RWPE2 (cell line): ENCODE measurements at places on chromosomes 3 and 15.

DNA sequence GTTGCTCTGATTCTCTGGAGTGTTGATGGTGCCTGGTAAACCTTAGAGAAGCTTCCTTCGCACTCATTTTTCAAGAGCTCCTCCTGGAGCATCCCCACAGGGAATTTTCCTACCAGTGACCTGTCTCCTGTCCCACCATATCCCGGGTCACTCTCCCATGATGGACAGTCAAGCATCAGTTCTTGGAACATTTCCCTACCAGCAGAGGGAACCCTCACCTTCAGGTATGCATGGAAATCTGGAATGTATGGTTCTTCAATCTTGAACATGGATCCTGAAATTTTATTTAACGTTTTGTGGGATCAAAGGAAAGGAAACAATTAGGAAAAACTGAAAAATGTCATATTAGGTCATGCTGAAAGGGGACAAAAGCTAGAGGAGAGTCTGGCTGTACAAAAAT, 153.8 kb downstream of the SPATA16 start:
- no peaks in the 10 kb centered on the region for H3K4me1 ChIP-seq
- H3K27ac ChIP-seq: no peak overlapping the region
- no peak for DNase-seq
- H3K36me3 ChIP-seq: no peaks in the 10 kb centered on the region

DNA sequence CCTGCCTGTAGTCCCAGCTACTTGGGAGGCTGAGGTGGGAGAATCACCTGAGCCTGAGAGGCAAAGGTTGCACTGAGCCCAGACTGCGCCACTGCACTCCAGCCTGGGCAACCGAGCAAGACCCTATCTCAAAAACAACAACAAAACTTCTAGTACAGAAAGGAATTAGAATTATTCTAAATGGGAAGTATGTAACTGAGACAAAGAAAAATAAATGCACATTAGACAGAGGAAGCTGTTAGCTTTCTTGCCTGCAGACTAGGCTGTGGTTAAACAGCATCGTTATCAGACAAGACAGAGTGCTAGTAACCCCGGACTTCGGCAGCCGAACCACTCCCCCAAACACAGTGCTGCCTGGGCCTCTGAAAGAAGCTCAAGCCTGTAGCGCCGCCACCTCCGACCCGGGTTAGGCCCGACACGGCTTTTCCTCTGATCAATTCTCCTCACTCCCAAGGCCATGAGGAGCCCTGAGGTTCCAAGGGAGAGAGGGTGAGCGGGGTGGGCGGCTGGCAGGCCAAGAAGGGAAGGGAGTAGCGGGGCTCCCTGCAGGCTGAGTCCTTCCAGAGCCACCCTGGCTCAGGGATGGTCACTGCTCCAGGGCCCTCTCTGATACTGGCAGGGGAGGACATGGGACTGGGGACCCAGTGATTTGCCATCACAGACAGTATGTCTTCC, 44.8 kb upstream of the MUC4 start:
- H3K4me1 ChIP-seq: no peaks in the 10 kb centered on the region
- H3K27me3 ChIP-seq: no peaks in the 10 kb centered on the region

- H3K4me1 ChIP-seq: no peaks in the 10 kb centered on the region
- no peak overlapping the region for H3K4me3 ChIP-seq
- DNase-seq: no peak
- no peaks in the 10 kb centered on the region for H3K27me3 ChIP-seq
- no peak overlapping the region for H3K27ac ChIP-seq
These were observed 489.9 kb downstream of the SOX2 start for GRCh38 chr3:182201456-182202168.

GRCh38 chr3:185363662-185364203, 797 bp downstream of the MAP3K13 start:
- H3K27ac ChIP-seq: peak overlapping the region; percentile 68
- H3K27me3 ChIP-seq: no peaks in the 10 kb centered on the region
- peak overlapping the region; percentile 38 for H3K4me3 ChIP-seq
- H3K4me1 ChIP-seq: peaks cover 30% of the 10 kb centered on the region

DNA sequence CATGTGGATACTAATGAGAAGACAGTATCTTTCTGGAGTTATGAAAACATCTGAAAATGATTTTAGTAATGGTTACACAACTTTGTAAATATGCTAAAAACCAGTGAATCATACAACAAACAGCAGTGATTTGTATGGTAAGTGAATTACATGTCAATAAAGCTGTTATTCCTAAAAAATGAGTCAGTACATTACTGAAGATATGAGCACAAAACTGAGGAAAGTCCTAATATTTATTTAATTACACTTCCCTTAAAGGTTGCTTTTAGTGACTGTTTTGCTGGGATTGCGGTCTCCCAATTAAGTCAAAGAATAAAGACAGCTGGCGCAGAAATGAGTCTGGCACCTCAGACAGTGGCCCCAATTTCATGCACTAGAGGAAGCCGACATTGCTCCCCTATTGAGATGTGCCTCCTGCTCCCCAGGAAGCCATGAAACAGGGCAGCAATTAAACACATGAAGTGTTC, 50.9 kb upstream of the FSIP1 start:
- H3K36me3 ChIP-seq: no peaks in the 10 kb centered on the region
- H3K4me3 ChIP-seq: no peak overlapping the region

DNA sequence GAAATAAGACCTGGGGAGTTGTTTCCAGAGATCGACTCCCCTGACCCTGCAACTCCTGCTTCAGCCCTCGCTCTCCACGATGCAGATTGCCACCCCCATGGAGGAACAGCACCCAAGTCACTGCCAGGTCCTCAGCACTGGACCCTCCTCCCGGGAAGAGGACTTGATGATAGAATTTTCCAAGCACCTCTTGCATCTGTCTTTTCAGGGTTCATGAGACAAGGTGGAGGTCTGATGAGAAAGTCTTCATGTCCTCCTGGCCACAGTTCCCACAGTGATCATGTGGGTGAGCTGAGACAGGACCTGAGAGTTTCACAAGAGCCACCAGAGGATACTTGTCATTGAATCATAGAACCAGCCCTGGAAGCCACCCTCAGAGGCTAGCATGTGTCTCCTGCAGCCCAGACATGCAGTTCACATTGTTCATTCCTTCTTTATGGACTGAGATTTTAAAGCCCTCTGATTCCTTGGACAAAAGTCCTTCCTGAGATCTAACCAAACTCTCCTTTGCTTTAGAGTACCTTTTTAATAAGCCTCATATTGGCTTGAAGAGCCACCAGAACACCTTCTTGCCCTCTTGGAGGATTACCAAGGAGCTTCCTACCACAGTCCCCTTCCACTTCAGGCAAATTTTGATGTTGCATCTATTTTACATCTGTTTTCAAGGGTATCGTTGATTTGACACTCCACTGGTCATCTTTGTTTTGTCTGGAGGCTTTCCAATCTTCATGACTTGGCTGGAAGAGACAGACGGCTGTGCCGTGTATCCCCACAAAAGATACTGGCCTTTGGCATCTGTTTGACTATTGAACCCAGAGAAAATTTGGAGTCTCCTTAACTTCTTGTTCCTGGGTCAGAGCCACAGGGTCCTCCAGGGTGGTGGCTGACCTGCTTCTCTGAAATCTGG, 224.8 kb upstream of the BHLHE40 start:
- H3K4me1 ChIP-seq: peaks cover 18% of the 10 kb centered on the region
- H3K27me3 ChIP-seq: no peaks in the 10 kb centered on the region

DNA sequence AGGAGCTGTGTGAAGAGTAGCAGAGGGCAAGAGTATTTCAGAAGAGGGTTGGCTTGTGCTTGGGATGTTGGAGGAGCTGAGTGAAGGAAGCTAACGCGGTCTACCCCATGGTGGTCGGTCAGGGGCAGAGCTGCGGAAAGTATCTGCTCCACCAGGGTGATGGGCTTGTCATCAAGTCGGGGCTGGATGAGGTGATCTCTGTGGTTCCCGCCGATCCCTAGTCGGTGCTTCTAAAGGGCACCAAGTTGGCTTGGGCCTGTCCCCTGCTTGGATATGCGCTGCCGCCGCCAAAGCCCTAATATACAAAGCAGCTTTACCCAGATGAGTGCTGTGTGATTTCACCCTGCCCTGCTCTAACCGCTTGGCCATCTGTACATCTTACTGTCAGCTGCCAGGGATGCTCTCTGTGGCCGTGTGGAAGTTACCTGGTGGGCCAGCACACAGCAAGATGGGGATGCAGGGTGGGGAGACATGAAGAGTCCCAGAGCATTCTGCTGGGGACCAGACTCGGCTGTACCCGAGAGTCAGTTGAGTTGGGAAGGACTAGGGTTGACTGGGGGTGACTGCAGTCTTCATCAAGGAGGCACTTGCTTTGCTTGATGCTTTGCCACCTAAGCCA, 226.1 kb upstream of the BHLHE40 start:
- peaks cover 18% of the 10 kb centered on the region for H3K4me1 ChIP-seq
- DNase-seq: no peak
- H3K27ac ChIP-seq: no peak overlapping the region
- H3K27me3 ChIP-seq: no peaks in the 10 kb centered on the region
- H3K4me3 ChIP-seq: no peak overlapping the region

DNA sequence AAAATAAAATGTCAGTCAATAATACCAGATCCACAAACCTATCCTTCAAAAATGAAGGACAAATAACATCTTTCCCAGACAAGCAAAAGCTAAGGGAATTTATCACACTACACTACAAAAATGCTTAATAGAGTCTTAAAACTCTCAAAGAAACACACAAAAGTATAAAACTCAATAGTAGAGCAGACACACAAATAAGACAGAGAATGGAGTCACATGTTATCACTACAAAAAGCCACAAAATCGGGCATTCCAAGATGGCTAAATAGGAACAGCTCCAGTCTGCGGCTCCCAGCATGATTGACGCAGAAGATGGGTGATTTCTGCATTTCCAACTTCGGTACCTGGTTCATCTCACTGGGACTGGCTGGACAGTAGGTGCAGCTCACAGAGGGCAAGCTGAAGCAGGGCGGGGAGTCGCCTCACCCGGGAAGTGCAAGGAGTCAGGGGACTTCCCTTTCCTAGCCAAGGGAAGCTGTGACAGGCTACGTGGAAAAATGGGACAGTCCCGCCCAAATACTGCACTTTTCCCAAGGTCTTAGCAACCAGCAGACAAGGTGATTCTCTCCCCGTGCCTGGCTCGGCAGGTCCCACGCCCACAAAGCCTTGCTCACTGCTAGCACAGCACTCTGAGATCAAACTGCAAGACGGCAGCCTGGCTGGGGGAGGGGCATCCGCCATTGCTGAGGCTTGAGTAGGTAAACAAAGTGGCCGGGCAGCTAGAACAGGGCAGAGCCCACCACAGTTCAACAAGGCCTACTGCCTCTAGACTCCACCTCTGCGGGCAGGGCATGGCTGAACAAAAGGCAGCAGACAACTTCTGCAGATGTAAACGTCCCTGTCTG, 46.3 kb downstream of the SENP7 start:
- no peak overlapping the region for H3K27ac ChIP-seq
- no peaks in the 10 kb centered on the region for H3K27me3 ChIP-seq
- no peak overlapping the region for H3K4me3 ChIP-seq
- H3K36me3 ChIP-seq: no peaks in the 10 kb centered on the region
- no peak for DNase-seq

DNA sequence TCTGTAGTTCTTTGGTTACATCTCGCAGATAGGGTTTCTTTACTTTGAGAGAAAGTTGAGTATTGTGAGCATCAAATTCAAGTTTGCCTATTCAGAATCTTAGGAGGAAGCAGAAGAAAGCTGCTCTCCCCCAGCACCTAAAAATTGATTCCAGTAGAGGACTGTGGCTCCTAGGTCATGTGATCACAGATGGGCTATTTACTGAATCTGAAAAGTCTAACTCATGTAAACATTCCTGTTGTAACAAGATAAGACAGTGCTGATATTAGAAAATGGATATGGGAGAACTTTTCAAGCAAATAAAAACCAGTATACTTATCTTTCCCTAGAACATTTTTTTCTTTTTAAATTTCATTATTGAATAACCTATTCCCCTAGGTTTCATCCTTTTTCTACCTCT, 308.4 kb upstream of the SLITRK3 start:
- H3K27ac ChIP-seq: no peak overlapping the region
- DNase-seq: no peak
- no peaks in the 10 kb centered on the region for H3K27me3 ChIP-seq

DNA sequence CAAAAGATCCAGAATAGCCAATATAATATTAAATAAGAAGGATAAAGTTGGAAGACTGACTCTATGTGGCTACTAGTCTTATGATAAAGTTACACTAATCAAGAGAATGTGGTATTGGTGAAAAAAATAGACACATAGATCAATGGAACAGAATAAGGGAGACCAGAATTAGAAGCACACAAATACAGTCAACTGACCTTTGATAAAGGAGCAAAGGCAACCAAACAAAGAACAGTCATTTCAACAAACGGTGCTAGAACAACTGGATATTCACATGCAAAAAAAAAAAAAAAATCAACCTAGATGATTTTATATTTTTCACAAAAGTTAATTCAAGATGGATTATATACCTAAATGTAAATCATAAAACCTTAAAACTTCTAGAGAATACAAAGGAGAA, 146.4 kb downstream of the ISL2 start:
- H3K27ac ChIP-seq: no peak overlapping the region
- no peaks in the 10 kb centered on the region for H3K4me1 ChIP-seq
- H3K4me3 ChIP-seq: no peak overlapping the region
- H3K36me3 ChIP-seq: no peaks in the 10 kb centered on the region
- DNase-seq: no peak

- H3K36me3 ChIP-seq: no peaks in the 10 kb centered on the region
- H3K27ac ChIP-seq: no peak overlapping the region
- no peaks in the 10 kb centered on the region for H3K27me3 ChIP-seq
- no peak overlapping the region for H3K4me3 ChIP-seq
- no peak for DNase-seq
These were observed 312.4 kb upstream of the KCNMB2 start for GRCh38 chr3:178223876-178224275.

DNA sequence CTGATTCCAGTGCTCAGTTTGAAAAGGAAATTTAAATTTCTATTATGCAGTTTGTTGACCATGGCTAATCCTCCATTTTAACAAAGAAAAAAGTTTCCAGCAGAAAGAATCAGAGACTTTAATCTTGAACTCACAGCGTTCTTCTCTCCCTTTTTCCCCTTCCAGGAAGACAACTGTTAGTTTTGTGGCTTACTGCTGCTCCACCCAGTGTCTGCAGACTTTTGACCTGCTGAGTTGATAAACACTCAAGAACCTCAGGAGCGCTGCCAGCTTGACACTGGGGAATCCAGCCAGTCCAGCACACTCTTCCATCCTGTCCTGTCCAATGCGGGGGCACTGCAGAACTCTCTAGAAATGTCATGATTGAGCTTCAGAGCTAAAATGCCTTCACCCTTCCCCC, 134.6 kb downstream of the LRRC28 start:
- H3K27me3 ChIP-seq: no peaks in the 10 kb centered on the region
- H3K27ac ChIP-seq: no peak overlapping the region
- DNase-seq: no peak
- H3K4me1 ChIP-seq: no peaks in the 10 kb centered on the region
- no peak overlapping the region for H3K4me3 ChIP-seq
